Activated CD4-positive, alpha-beta memory T cell treated with anti-CD3 and anti-CD28 coated beads, Interleukin-2, amount 10 ng/mL, durations not matched to agents 7 days and 5 days (primary cell): ENCODE measurements at places on chromosomes 2 and 18.

DNA sequence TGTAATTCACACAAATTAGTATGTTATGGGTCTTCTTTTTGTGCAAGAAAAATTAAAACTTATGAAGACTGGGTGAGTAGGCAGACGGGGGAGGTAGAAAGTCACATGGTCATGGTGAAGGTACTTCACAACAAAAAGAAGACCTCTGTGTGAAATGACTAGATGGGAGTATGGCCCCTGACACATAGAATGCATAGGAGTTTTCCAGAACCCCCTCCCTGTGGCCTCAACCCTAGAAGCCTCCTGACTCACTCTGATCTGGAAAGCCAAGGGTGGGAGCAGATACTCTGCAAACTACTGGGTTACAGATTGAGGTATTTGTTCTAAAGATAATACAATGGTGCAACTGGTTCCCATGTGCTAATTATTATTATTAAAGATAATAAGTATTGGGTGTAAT is 23.2 kb downstream of the SATB2 start:
- no peak for DNase-seq

DNA sequence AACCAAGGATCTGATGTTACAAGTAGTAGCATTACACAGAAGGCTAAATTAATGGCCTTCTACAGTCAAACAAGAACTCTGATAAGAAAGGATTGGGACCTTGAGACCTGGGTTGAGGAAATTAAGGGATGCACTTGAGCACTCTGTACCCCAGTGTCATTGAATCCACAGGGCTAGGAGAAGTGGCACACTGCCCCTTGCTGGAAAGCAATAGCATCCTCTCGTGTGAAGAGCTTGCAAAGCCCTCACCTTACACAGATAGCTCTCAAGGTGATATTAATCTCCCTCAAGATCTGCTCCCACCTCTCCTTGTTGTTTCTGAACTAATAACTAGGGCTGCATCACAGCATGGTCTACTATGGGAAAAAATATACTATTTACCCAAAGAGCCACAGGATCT is 26.5 kb upstream of the CHST9 start:
- DNase-seq = no peak

DNA sequence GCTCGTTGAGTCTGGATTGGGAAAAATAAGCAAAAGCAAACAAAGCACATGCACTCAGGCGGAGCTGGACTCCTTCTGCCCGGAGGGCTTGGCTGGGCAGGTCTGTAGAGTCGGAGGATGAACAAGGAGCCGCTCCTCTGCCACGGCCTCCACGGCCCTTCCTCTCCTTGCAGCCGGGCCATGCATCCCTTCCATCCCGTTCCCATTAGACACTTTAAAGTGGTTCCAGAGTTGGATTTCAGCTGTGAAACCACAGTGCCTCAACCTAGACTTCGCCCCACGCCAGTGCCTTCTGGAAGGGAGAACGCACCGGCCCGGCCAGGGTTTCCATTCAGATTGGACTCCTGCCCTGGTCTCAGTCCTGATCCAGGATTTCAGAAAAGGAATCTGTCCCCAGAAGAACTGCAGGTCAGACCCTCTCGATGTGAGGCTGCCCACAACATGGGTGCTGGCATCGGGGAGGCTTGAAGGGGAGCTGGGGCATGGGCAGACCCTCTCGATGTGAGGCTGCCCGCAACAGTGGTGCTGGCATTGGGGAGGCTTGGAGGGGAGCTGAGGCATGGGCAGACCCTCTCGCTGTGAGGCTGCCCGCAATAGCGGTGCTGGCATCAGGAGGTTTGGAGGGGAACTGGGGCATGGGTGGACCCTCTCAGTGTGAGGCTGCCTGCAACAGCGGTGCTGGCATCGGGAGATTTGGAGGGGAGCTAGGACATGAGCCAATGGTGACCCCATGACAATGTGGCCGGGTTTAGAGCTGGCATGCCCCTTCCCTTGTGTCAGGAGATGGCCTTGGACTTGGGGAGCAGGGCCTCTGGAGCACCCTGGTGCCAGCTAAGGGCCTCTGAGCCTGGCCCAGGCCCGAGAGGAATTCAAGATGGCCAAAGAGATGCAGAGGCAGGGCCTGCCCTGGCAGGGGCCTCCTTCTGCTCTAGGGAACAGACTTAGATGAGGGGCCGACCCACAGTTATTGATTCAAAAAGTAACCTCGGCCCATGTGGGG is 304.5 kb downstream of the NDUFA10 start:
- no peak for DNase-seq

DNA sequence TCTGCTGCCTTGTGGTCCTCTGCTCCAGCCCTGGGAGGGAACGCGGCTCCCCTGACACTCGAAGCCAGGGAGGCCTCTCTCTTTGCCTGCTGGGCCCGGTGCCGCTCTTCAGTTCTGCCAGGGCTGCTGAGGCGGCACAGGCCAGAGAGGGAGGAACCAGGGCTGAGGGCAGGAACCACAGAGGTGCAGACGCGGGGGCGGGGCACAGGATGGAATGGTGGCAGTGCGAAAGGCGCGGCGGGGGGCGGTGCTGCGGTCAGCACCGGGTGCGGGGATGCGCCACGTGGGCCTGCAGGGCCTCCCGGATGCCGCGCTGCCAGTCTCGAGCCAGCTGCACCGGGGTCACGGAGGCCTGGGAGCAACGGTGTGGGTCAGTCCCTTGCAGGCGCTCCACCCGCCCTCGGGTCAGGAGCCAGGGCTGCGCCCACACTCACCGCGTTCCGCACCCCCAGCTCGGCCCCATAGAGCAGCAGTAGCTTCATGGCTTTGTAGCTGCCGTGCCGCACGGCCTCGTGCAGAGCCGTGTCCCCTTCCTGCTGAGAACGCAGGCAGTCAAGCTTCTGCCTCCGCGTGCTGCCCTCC is 4.4 kb downstream of the ANKRD23 start:
- DNase-seq = peak; percentile 91

GRCh38 chr2:172623249-172623965 is 67.5 kb downstream of the PDK1 start:
- no peak for DNase-seq

GRCh38 chr2:37802211-37802752 is 122.8 kb upstream of the RMDN2 start:
- DNase-seq = no peak

- DNase-seq = no peak
Measured at GRCh38 chr2:127270663-127271062, 23.3 kb downstream of the ERCC3 start.
